ENCODE measurements at places on chromosomes 16 and 17.

DNA sequence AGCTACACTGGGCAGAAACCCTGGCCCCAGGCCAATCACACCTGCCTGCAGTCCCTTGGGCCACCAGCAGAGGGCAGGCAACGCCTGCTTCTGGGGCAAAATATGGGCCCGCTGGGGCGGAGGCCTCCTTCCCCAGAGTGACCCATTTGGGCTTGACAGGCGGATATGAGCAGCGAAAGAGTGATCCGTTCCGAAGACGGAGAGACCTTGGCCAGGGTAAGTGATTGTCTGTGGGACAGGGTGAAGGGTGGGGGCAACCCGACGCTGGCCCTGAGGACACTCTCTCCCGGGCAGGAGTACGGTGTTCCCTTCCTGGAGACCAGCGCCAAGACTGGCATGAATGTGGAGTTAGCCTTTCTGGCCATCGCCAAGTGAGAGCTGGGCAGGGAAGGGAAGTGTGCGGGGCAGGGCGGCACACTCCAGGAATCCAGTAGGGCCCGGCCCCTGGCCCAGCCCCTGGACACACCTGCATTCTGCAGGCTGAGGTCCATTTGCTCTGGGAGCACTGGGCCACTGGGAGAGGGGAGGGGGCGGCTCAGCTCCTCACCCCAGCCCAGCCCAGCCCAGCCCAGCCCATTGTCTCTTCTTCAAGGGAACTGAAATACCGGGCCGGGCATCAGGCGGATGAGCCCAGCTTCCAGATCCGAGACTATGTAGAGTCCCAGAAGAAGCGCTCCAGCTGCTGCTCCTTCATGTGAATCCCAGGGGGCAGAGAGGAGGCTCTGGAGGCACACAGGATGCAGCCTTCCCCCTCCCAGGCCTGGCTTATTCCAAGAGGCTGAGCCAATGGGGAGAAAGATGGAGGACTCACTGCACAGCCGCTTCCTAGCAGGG lies 3.5 kb upstream of the NHERF1 start:
- peak; percentile 86 for DNase-seq

GRCh38 chr17:7317161-7317803 lies 2.1 kb upstream of the GPS2 start:
- DNase-seq: no peak

GRCh38 chr17:16916557-16916920 lies 55.4 kb downstream of the TNFRSF13B start:
- no peak for DNase-seq

DNA sequence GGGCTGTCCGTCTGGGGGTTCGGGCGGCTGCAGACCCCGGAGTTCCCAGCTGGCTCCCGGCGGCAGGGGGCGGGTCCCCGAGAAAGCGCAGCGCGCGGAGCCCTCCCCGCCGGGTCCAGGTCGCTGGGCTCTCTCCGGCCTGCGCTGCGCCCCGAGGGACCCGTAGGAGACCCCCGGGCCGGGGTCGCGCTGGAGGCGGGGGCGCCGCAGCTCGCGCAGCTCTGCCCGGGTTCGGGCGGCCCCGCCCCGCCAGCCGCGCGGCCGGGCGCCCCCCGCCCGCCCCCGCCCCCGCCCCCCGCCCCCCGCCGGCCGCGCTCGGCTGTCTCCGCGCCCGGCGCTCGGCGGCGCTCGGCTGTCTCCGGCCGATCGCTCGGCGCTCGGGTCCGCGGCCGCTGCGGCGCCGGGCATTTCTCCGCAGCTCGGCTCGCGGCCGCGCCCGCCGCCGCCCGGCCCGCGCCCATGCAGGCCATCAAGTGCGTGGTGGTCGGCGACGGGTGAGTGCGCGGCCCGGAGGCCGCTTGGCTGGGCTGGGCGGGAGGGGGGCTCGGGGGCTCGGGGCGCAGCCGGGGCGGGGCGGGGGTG lies at the start of gene RAC3:
RAC3 (plus strand) TSS at position 376 of the 582 bp plus-strand sequence; CDS start at position 460, 84 bp downstream.
- DNase-seq: no peak

DNA sequence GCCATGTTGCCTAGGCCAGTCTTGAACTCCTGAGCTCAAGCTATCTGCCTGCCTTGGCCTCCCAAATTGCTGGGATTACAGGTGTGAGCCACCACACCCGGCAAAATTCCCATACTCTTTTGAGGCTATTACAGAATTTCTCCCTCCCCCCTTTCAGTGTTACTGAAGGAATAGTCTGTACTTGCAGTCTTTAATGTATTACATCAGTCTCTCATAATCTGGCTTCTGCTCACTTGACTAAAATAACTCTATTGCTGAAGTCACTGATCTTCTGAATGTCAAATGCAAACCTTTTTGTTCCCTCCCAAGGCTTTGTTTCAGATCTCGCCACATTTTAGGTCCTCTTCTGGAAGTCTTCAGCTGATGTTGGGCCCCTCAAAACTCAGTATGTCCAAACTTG lies 51.8 kb downstream of the TNRC6A start:
- no peak for DNase-seq

DNA sequence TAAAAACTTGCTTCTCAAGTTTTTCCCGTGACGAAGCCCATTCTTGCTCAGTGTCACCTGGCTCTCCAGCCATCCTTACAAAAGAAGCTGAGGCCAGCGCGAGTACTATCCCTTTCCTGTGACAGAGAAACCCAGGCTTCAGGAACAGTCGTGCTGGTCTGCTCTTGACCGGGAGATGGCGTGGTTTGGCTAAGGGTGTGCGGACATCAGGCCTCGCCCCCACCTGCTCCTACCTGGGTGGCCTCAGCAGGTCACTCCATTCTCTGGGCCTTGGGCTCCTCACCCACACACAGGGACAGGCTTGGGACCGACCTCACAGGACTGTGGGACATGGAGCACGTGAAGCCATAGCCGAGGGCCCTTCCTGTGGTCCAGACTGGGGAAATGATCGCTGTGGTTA lies 75.2 kb upstream of the CIBAR2 start:
- DNase-seq: no peak

DNA sequence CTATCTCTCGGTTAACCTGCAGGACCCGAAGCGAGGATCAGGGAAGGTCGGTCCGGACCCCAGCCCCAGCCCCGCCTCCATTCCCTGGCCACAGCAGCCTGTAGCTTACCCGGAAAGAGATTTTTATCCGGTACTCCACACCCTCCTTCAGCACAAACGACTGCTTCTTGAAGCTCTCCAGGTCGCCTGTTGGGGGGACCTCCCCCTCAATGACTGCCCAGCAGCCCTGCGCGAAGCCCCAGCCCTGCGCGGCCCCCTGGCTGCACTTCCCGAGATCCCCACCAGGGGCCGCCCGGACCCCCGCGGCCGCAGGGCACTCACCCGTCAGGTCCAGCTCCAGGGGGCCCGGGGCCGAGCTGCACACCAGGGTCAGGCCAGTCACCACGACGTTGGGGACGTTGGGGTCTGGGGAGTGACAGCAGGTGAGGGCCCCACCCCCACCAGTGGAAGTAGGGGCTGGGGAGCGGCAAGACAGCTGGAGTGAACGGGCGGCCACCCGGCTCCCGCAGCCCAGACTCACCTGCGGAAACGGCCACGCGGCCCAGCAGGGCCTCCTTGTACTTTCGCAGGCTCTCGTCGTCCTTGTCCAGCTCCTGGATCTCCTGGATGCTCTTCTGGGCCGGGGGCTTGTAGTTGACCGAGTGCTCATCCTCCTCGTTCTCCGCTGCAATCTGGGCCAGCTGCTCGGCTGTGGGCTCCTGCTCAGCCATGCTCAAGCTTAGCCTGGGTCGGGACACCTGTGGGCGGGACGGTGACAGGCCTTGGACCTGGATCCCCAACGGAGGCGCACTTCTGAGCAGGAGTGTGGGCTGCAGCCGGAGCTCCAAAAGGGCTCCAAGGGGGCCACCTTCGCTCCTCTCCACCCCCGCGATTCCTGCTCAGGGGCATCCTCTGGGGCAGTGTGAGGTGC lies 1.7 kb downstream of the ARHGDIA start:
- DNase-seq: peak; percentile 65
